ENCODE measurements at places on chromosomes 1 and 21.

- no peak for DNase-seq
These were observed 21.8 kb downstream of the PPFIA4 start for GRCh38 chr1:203048086-203048485.

DNA sequence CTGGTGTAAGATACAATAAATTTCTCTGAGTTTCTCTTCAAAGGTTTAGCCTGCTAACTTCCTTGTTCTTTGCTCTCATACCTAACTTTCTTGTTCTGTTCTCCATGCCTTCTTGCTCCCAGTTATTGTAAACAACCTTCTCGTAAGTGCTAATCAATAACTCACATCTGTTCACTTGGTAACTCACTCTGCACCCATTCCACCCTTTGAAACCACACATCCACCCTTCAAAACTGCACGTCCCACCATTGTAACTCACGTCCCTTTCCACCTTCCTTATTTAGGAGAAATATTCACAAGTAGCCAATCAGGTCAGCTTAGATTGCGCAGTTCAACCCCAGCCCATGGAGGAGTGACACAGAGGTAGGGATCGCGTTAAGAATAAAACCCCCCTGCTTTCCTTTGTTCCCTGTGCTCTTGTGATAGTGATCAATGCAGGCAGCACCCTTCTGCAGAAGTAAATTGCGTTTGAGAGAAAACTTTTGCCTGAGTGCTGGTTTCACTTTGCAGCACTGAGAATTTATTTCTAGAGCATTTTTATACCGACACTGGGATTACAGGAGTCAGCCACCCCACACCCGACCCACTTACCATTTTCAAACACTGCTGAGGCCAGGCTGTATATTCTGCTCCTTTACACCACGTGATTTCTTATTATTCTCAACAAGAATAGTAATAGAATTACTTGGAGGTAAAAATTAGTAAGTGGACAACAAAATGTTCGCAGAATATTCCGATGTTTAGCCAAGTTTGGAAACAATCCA is 789.2 kb upstream of the RGS18 start:
- no peak for DNase-seq

- DNase-seq = no peak
These were observed 55.7 kb downstream of the PSMG1 start for GRCh38 chr21:39127506-39127905.

- DNase-seq = no peak
These were observed 8.0 kb downstream of the MKNK1 start for GRCh38 chr1:46596036-46596435.

DNA sequence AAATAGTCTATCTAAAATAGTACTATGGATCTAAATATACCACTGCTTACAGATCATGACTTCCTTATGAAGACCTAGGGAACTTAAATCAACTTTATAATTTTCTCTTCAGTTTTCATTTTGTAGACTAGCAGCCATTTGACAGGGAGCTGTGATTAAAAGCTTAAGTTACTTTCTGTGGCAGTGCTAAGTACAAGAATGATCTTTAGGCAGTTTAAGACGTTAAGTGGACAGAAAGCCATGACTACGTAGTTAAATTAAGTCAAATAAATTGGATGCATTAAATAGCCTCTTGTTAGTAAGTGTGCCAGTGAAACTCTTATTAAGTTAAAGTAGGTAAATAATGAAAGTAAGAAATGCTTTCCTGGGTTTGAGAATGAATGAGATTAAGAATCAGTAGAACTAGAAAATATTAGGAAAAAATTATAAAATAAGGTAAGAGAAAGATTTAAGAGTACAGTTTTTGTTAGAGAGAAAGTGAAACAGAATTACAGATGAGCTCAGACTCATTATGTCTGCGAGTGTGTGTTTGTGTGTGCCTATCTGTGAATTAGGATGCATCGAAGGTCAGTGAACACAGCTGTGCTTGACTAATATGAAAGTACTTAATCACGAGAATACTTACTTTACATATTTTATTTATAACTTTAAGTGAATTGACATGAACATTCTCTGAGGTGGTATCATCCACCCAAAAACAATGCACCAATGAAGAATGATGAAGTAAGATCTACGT is 336.9 kb downstream of the KCNT2 start:
- no peak for DNase-seq

- DNase-seq = no peak
These were observed 29.9 kb downstream of the ACTN2 start for GRCh38 chr1:236716160-236716559.

DNA sequence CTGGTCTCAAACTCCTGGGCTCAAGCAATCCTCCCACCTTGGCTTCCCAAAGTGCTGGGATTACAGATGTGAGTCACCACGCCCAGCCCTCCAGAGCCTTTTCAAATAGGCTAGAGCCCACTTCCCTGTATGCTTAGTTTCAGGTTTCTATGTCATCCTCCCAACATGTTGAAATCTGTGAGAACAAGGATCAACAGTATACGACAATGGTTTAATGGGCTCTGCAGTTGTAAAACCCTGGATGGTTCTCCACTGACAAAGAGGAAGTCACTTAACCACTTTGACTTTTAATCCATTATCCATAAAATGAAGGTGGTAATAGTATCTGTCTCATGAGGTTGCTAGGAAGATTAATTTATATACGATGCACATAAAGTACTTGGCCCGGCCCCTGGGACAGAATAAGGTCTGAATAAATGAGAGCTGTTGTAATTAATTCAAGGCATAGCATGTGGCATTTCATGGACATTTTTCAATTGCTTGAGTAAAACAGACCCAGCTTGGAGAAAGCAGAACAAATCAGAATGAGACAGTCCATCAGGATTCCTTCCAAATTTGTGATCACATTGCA is 113.9 kb upstream of the ZNF648 start:
- DNase-seq = no peak

DNA sequence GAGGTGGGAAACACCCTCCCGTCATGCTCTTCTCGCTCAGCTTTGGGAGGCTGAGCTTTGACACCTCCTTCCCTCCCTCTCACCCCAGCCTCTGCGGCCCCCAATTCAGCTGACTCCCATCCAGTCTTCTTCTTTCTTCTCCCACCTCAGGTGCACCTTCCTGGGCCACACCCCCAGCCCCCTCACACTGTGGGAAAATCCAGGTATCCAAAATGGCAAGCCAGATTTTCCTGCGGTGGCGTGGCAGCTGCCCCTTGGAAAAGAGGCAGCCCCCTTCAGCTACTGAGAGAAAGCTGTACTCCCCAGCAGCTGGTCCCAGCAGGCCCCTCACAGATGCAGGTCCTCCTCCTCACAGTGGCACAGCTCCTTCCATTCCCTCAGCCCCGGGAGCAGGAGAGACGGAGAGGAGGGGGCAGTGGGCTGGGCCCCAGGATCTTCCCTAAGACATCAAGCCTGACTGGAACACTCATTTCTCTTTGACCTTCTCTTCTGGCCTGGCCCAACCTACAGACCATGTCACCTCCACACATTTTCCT is 61.6 kb downstream of the OPTC start:
- no peak for DNase-seq

DNA sequence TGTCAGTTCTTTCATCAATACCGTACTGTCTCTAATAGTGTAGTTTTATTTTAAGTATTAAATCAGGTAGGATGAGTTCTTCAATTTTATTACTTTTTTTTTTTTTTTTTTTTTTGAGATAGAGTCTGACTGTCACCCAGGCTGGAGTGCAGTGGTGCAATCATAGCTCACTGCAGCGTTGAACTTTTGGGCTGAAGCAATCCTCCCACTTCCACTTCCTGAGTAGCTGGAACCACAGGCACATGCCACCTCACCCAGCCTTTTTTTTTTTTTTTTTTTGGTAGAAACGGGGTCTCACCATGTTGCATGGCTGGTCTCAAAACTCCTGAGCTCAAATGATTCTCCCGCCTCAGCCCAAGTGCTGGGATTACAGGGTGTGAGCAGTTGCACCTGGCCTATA is 44.3 kb downstream of the INAVA start:
- no peak for DNase-seq

DNA sequence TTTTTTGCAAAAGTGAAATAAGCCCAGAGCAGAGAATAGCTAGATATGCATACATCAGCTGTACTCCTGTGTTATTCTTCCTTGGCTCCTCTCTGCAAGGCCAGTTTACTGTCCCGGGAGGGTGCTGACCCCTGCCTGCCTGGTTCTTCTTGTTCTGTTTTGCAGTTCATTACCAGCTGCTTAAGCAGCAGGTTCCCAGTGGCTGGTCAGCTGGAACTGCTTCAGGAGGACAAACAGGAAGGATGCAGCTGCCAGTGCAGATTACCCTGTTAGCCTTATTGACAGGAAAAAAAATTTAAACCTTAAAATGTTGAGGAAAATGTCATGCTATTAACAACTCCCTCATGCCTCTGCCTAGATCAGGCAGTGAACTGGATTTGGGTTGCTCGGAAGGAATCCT is 16.0 kb upstream of the LRIG2 start:
- DNase-seq = no peak

GRCh38 chr1:201214461-201214860 is 23.8 kb downstream of the IGFN1 start:
- no peak for DNase-seq

DNA sequence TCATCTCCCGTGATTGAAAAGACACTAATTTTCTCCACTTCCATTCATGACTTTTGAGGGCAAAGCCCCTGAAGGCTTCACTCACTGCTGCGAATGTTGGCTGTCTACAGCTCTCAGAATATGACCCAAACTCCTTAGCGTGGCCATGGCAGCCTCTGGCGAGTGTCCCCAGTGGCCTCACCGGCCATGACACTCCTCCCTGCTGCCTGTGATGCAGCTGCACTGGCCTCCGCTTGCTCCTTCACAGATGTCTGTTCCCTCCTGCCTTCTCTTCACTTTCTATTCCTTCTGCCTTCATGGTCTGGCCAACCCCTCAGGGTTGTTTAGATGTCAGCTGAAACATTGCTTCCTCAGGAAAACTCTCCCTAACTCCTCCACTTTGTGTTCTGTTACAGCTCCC is 30.8 kb upstream of the PTPRF start:
- DNase-seq = no peak

DNA sequence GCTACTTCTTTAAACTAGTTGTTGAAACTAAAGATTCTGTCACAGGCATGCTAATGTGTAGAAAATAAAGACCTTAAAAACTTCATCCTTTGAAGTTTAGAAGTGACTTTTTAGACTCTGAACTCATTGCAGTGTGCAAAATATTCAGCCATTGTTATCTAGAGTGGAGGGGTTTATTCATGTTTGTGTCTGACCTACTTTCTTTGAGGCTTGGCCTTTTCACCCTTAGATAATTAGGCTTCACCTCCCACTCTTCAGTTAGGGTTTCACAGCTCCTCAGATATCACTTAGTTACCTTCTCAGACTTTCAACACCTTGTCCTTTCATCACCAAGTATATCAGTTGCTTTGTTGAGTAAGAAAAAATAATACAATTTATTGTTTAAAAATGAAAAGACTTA is 75.9 kb downstream of the IVNS1ABP start:
- DNase-seq = no peak

- DNase-seq = no peak
These were observed 153.5 kb downstream of the RERE start for GRCh38 chr1:8663915-8664329.

- no peak for DNase-seq
These were observed 215.1 kb downstream of the S1PR1 start for GRCh38 chr1:101451888-101452287.

- DNase-seq = no peak
These were observed 32.2 kb downstream of the POFUT2 start for GRCh38 chr21:45255381-45256020.

DNA sequence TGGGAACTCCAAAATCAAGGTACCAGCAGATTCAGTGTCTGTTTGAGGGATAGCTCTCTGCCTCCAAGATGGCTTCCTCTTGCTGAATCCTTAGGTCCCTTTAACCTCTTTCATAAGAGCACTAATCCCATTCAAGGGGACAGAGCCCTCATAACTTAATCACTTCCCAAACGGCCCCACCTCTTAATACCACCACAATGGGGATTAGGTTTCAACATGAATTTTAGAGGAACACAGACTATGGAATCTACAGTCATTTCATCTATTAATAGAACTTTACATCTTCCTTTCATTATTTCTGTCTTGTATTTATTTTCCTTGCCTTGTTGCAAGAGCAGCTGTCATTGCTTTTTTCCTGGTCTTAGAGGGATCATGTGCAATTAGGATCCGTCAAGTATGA is 30.3 kb downstream of the HOOK1 start:
- no peak for DNase-seq

Data from fibroblast of skin of left quadriceps (primary cell).